ENCODE measurements at places on chromosomes 2 and 18. TPM values are rescaled to one million over a fixed set of nuclear protein-coding genes. Genes with fewer than 3 reads are reported as not detected.

GRCh38 chr18:23306822-23307221 lies 146.3 kb upstream of the RIOK3 start:
- DNase-seq: no peak

DNA sequence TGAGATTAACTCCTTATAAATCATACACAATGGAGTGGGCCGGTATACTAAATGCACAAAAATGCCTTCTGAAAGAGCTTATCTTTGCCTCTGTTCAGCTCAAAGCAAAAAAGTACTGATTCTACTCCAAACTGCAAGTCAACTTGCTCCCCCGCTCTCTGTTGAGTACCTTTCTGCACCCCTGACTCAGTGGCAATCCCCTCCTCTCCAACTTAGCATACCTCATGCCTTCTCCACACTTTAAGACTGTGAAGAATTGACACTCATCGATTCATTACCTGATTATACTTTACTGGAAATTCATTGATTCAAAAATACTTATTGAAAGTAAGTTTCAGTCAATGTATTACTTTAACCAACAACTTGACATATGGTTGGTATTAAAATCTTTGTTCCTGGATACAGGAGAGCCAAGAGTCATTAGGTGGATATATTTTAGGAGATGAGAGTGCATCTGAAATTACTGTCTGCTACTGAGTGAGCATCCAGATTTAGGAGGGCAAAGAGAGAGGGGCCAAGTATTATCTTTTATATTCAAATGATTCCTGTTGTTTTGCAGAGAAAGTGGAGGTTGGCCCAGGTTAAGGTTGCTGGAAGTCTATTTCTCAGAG lies 187.7 kb downstream of the ICOS start:
- DNase-seq: no peak

DNA sequence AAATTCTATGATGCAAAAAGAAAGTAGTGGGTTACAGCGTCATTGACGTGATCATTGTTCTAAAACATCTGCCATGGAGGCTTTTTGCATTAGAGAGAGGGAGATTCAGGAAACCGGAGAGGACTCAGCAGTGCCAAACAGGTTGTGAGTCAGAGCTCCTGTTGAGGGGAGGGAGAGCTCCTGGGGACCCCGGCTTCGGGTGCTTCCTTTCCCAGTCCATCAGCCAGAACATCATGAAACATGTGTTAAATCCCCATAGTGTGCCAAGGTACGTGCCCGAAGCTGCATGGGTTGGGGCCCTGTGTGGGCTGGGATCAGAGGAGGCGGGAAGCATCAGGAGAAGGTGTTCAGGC lies 791 bp upstream of the CYRIA start:
- DNase-seq: no peak

GRCh38 chr2:13821255-13821880 lies 811.1 kb upstream of the LRATD1 start:
- DNase-seq: no peak

DNA sequence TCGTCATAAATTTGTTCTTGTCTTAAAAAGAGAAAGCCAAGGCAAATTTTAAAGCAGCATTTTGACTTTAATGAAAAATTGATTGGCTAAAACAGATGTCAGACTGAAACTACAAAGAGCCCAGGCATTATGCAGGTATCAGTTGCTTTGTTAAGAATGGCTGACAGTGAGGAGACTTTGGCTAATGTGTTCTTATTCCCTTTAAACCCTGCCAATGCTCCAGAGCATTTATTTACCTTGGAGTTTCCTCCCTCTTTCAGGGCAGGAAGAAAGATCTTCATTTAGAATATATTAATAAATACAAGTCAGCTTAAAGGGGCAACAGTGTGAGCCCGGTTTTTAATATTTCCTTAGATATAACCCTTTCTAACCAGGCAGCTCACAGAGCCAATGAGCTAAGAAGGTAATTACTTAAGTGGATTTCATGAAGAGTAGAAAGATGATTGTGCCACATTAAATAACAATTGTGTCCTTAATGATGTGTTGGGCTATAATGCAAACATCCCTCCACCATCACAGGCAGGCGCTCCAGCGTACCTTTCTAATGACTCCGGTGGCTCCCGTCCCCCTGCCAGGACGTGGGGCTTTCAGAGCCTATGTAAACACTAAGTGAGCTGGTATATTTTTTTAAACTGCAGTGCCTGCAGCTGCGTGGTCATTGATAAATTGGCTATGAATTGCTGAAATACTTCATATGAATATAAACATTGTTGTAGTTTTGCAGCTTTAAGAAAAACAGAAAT lies 349.4 kb upstream of the POU3F3 start:
- no peak for DNase-seq

- no peak for DNase-seq
These were observed 32.8 kb downstream of the PKP4 start for GRCh38 chr2:158489366-158490112.

DNA sequence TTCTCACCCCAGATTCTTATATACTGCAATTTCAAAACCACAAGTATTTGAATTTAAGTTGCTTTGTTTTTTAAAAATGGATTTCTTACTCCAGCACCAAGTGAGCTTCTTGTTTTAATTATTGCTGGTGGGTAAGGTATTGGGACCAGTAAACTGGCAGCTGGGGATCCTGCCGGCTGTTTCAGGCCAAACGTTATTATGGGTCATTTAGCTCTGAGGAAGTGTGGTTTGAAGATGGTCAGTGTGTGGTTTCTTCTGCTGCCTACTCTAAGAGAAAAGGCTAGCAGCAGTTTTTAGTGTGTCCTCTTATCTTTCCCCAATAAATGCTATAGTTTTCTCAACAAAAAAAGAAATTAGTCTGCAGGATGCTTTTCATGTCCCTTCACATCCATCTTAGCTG lies 30.6 kb downstream of the CFAP221 start:
- no peak for DNase-seq

GRCh38 chr18:48785736-48786454 lies 164.9 kb downstream of the SMAD7 start:
- DNase-seq: no peak

GRCh38 chr2:217861334-217861877 lies 141.4 kb downstream of the TNS1 start:
- no peak for DNase-seq

Gene NDUFB3
- 83.9 TPM for total RNA-seq

Gene KCNJ13
- 0.60 TPM for total RNA-seq

Gene SMAD2
- total RNA-seq: 128 TPM

Gene FOXI3
- not detected for total RNA-seq
